HEK293T (cell line): ENCODE measurements at places on chromosomes 3 and 15.

DNA sequence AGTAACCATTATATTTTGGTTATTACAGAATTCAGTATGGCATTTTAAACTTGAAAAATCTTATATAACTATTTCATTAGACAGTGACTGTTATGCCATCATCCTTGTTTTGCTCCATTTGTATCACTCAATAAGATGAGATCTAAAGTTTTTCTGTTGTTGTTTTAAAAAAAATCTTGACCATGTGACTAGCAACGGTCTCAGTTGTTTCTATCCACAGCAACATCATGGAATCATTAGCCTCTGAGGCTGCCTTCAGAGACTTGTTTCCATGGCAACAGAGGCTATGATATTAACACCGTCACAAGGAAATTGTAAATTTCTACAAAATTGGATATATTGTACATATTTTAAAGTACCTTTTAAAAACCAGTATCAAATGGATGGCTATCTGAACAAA lies 129.8 kb downstream of the DLG1 start:
- DNase-seq = no peak

- DNase-seq = no peak
Measured at GRCh38 chr15:81887912-81888311, 157.9 kb downstream of the MEX3B start.

DNA sequence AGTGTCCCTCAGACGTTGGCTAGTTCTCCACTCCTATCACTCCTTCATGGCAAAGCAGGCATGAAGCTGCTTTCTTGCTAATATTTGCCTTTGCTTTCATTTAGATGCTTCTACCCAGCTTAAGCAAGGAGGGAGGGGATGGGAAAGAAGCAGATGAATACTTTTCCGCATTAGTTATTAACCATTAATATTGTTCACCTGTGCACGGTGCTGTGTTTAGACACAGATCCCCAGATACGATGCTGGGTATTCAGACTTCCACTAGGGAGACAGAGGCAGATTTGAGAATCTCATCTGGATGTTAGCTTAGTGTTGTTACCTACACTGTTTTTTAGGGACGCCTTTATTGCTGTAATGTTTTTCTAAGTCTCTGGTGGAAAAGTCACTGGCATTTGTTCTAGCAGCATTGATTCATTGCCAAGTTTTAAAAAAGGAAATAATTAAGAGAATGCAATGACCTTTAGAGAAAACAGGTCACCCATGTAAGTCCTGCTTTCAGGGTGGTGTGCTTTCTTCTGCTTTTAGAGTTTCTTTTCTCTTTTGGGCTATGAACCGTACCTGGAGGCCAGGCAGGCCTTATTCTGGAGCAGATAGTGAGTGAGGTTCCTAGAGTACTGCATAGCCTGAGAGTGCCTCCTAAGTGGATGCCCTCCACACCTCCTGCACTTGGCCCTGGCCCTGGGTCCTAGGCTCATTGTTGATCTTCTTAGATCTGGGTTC lies 55.5 kb downstream of the MYZAP start:
- DNase-seq = no peak

DNA sequence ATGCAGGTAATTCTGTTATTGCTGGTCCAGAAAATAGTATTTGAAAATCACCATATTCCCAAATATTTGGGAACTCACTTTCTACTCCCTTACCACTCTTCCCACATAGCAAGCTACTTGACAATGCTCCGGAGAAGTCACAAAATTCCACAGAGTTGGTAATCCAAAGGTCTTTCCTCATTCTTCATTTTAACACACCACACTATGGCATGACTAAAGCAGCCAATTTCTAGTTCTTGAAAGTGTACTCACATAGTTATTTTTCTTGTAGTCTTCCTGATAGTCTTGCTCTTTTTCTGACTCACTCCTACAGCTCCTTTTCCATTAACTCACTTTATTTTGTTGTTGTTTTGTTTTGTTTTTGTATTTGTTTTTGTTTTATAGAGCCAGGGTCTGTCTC lies 67.2 kb downstream of the MYO9A start:
- DNase-seq = no peak

DNA sequence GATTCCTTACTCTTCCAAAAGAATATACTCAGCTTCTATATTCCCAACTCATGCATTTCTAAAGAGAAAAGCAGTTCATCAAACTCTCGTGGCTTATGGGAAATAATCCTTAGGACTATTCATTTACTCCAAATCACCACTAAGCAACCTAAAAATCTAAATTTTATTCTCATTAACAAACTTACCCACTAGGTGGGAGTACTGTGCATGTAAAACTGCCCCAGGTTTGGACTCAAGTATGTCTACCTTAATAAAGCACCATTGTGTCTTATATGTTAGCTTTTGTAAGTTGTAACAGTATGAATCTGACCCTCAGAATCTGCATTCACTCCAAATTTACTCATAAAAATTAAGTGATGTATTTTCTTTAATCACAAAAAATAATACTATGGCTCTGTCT lies 25.3 kb downstream of the RAD18 start:
- DNase-seq = peak; percentile 6

GRCh38 chr15:86183596-86184491 lies 104.2 kb downstream of the AGBL1 start:
- no peak for DNase-seq

DNA sequence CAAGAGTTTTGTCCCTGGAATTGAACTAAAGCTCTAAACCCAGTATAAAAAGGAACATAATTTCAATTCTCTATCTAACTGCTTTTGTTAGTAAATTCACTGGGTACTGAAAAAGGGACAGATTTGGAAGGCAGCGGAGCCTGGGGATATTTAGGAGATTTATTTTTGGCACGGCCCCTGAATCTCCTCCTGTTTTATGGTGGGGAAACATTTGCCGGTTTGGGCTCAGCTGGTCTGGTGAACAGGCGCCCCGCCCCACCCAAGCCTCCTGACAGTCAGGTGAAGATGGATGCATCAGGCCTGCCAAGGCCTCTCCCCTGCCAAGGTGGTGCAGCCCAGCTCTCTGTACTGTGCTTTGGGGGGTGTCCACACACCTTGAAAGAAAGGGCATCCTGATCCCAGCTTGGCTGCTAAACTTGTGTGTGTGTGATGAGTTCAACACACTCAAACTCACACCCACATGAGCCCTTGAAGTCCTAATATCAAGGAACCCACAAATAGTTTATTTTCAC lies 46.3 kb downstream of the EBLN2 start:
- no peak for DNase-seq

DNA sequence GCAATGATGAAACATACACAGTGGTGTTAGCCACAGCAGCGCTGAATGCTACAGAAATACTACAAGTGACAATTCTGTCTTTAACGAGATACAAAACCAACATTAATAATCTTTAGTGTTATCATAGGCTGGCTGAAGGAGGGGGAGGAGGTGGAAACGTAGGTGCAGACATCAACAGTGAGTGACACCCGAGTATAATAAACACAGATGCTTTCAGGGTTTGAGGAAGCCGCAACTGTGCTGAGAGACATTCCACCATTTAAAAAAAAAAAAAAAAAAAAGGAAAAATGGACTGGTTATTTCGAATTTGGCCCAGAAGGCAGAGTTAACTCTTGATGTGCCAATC lies 4.3 kb upstream of the IGDCC3 start:
- no peak for DNase-seq

GRCh38 chr3:41106691-41107090 lies 92.6 kb upstream of the CTNNB1 start:
- DNase-seq = no peak

DNA sequence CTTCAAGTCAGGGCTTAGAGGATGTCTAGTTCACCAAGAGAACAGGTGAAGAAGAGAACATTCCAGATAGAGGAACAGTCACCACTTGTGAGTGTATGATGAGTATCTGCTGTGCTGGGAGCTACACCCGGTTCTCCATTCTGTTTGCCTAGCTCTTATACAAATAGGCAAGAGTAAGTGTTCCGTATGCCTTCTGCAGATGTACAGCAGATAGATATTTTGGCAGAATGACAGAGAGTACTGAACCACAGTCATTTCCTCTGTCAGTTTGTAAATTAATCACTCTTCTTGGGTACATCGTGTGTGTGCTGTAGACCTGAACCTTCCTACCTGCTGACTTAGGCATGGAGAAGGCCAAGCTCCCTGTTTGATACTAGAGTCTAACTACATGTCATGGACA lies 108.3 kb upstream of the CTDSPL start:
- DNase-seq = no peak

GRCh38 chr3:98994128-98994762 lies 92.8 kb upstream of the DCBLD2 start:
- DNase-seq = peak; percentile 17

DNA sequence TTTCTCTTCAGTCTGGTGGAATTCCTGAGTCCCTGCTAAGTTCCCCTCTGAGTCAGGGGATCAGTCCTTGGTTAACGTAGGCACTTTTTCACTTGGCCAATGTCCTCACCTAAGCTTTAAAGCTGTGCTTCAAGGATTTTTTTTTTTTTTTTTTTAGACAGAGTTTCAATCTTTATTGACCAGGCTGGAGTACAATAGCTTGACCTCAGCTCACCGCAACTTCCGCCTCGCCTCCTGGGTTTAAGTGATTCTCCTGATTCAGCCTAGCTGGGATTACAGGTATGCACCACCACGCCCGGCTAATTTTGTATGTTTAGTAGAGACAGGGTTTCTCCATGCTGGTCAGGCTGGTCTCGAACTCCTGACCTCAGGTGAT lies 220.3 kb downstream of the STT3B start:
- no peak for DNase-seq

DNA sequence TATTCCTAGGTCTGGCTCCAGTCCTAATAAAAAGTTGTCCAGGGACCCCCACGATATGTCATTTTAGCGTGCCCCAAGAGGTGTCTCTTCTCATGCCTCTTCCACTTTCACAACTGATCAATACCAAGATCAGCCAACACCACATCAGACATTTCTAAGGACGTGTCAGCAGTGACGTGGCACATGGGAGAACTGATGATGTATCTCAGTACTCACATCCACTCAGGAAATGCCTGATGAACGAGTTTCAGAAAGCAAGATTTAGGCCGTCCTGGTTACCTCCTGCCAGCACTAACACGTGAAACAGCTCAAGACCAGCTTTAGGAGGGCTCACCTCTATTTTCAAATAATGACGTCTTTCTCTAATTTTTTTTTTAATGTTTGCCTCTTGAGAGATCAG lies 19.6 kb downstream of the VGLL4 start:
- DNase-seq = no peak

DNA sequence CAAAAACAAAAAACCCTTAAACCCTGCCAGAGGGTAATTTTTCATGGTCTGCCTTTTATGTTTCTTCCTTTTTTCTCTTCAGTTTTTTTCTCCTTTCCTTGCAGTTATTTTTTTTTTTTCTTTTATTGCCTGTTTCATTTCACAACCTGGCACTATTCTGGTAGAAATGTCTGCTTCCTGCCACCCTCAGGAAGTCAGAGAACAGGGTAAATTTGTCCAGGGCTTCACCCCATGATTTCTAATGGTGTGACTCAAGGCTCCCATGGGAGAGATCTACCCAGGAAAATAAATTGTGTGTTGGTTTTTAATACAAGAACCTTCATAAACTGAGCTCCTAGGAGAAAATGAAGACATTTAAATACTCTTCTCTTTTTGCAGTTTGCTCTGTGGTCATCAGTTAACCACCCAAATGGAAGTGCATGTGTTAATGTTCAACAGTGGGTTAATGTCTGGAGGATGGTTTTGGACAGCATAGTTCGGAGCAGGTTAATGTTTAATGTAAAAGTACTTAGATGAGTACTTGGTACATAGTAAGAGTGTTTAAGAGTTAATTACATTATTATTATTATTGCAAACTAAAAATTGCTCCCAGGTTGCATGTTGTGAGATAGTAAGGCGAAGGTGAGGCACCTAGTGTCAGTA lies 45.9 kb downstream of the CGNL1 start:
- DNase-seq = no peak

DNA sequence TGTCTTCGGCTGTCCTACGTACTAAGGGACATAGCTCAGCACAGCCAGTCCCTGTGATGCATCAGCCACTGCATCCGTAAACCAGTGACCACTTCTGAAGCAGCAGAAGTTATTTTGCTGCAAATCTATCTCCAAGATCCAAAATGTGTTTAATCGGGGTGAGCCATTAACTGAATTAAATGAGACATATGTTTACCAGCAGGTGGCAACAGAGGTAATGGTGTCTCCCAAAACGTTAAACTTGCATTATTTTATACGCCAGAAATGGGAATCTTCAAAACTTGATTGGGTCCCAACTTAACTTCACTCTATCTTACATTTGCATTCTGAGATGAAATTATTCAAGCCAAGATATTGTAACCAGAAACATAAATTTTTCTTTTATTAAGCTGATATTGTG lies 75.3 kb upstream of the BOC start:
- DNase-seq = no peak

DNA sequence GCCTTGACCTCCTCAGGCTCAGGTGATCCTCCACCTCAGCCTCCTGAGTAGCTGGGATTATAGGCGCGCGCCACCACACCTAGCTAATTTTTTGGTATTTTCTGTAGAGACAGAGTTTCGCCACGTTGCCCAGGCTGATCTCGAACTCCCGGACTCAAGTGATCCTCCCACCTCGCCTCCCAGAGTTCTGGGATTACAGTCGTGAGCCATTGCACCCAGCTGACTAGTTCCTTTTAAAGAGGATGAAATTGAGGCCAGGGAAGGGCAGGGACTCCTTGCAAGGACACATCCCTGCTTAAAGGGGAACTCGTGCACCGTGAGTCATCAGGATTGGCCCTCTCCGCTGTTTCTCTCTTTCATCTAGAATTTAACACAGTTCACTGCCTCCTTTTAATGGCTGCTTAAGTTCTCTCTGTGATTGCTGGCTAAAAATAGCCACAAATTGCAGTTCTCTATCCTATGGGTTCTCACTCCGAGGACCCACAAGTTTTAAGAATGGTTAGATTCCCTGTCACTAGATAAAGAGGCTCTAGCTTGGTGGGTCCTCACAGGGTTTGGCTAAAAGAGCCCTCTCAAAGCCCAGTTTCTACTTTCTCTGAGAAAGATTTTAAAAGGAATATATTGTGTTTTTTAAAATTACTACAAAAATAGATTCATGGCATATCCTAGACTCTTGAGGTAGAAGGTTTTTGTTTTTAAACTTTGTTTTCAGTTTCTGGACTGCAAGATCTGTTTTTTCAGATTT lies 1.4 kb downstream of the CRTAP start:
- DNase-seq = peak; percentile 56

- no peak for DNase-seq
Measured at GRCh38 chr3:187919544-187919943, 174.3 kb upstream of the BCL6 start.

DNA sequence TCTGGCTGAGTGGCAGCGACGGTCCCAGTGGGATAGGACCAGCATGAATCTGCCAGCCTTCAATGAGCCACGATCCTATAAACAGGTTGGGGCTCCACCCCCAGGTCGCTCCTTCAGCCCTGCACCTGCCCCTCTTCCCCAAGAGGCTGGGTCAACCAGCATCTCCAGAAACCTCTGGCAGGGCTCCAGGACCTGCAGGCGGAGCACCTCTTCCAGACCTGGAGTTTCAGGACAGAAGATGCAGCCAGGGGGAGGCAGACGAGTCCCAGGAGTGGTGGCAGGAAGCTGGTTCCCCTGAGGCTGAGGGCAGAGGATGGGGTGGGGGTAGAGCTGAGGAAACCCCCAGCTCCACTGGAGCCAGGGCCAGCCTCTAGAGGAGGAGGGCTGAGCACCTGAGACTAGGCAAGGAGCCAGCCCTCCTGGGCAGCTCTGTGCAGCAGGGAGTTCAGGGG lies at the start of gene PLA2G4D:
PLA2G4D (minus strand) TSS at position 51 of the 452 bp plus-strand sequence. CDS start 103 bp downstream, outside the sequence.
- no peak for DNase-seq
